T follicular helper cell (primary cell): ENCODE measurements at places on chromosomes 1 and 21.

- no peak for DNase-seq
Measured at GRCh38 chr1:70042090-70042731, 163.2 kb downstream of the LRRC40 start.

GRCh38 chr1:103230061-103230460 lies 121.7 kb upstream of the COL11A1 start:
- no peak for DNase-seq

- DNase-seq, result no peak
Measured at GRCh38 chr1:201828217-201828819, 639 bp upstream of the IPO9 start.

DNA sequence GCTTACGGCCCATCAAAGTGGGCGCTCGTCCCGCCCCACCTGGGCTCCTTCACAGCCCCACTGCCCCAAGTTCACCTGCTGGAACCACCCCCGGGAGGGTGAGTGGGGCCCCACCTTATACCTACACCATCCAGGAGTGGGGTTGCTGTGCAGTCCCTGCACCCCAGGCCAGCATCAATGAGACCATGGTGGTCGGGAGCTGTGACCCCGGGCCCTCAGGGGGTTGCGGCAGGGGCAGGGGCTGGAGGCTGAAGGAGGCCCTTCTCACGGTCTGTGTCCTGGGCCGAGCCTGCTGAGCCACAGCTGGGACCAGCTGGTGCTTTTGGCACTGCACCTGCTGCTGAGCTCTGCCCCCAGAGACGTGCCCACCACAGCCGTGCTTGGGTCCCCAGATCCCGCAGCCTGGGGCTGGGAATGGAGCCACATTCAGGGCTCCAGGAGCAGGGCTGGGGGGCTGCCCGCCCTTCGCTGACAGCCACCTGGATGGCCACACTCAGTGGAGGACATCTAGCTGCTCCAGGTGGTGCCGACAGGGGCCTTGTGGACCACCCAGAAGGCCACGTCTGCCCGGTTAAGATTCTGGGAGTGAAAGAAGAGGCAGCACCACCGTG lies 17.4 kb downstream of the ACTRT2 start:
- no peak for DNase-seq

DNA sequence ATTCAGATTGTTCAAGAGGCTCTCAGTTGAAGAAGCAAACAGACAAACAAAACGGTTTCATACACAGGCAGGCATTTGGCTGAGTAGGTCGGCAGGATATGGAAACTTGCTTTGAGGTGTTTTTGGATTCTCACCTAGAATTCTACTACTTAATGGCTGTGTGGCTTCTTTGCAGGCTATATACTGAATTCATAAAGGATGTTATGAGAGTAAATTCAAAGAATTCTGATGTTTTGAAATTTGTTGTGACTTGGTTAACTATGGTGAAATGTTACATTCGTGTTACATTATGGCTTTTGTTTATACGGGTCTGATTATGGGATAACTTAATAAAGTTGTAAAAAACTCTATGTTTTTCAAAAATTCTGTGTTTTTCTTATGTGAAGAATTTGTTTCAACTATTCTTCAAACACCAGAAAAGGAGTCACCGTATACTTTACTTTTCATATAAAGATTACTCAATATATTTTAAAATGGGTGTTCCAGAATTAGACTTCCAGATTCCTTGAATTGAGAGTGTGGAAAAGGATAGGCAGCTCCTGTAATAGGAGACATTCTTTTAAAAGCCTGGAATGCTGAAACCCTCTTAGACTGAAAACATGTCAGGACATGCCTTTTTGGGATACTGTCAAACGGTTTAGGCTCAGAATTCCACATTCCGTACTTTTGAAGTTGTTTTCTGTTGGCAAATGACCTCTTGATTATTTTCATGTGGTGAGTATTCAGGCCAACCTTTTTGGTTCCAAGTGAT lies 8.2 kb upstream of the IRF2BP2 start:
- no peak for DNase-seq

DNA sequence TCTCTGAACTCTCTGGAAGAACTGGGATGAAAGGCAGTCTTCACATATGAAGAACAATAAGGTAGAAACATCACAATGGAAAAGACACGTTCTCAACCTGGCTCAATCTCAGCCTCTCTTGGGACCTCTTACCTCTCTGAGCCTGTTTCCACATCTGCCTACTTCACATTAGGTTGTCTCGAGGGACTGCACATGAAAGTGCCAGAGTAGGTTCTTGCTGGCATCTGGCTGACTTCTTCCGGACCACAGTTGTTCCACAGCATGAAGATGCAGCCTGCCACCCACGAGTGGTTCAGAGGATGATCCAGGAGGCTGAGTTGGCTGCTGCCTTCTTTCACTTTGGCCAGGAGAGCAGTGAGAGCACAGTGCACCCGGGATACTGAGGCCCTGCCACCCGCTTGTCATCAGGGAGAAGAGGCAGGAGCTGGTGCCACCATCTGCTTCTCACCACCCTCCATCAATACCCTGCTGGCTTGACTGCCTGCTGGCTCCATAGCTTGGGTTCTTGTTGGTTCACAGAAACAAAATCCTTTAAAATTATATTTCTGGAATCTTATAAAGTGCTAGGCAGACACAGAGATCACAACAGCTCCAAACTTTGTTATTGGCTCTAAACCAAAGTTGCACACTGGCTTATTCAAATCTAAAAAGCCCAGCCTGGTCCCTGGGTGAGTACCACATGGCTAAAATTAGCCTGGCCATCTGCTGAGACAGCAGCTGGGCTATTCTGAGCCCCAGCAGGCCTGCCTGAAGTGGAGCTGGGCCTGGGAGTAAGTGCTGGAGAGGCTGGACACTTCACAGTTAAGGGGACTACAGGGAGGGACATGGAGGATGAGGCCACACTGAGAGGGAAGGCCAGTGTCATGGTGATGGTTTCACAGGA lies 46.9 kb upstream of the LIN9 start:
- no peak for DNase-seq

- no peak for DNase-seq
Measured at GRCh38 chr1:232810856-232811255, 5.6 kb downstream of the MAP10 start.

- DNase-seq, result no peak
Measured at GRCh38 chr1:92804721-92805201, 19.9 kb upstream of the EVI5 start.

DNA sequence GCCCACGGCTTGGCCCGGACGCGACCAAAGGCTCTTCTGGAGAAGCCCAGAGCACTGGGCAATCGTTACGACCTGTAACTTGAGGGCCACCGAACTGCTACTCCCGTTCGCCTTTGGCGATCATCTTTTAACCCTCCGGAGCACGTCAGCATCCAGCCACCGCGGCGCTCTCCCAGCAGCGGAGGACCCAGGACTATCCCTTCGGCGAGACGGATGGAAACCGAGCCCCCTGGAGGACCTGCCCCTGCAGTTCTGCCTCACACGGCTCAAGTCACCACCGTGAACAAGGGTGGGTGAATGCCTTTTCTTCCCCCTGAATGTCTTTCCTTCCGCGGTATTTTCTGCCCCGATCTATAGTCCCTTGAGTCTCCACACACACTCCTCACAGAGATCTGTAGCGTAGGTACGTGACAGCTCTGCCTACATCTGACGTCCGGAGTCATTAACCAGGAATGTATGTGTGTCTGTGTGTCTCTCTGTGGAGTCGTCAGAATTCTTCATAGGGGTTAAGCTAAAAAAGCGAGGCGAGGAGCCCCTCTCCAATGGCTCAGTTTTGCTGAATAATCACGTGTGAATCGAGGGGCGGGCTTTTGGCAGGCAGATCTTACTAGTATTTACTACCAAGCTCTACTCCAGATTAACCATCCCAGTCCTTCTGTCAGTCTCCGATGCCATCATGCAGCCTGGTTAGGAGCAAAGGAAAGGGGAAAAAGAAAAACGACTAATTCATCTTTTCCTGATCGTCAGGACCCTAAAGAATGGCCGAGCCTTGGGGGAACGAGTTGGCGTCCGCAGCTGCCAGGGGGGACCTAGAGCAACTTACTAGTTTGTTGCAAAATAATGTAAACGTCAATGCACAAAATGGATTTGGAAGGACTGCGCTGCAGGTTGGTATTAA lies at the start of gene CDKN2C:
TSS of gene CDKN2C (plus strand) at position 635 of the 898 bp plus-strand sequence. CDS start at position 759, 124 bp downstream.
- DNase-seq, result peak; percentile 48

DNA sequence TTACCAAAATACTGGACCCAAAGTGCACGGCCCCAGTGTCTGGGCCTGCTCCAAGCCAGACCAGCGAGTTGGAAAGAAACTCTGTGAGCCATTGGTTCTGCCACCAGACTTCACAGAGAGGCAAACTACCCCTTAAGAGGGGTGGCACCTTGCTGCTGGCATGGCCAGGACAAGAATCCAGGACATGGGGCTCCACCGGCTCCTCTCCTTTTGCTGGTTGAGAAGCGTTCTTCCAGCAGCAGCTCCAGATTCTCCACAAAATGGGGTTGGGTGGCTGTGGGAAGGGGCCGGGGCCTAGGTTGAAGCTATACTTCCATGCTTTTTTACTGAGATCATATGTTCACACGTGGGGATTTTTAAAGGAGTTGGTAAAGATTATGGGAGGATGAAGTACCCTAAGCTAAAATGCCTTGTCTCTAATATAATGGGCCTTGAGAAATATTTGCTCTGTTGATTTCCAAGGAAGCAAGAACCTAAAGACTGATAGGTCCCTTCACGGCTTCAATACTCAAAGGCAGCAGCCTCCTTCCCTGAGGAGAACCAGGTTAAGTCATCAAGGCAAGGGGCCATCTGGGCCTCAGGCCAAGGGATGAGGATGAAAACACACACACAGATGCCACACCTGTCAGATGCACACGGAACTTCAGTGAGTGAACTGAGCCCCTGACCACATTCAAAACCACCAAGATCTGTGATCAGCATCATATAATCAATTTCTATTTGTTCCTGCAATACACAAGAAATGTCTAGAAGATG lies 3.1 kb downstream of the C1orf198 start:
- DNase-seq, result no peak

- DNase-seq, result no peak
Measured at GRCh38 chr1:169149555-169150286, 43.2 kb downstream of the ATP1B1 start.

DNA sequence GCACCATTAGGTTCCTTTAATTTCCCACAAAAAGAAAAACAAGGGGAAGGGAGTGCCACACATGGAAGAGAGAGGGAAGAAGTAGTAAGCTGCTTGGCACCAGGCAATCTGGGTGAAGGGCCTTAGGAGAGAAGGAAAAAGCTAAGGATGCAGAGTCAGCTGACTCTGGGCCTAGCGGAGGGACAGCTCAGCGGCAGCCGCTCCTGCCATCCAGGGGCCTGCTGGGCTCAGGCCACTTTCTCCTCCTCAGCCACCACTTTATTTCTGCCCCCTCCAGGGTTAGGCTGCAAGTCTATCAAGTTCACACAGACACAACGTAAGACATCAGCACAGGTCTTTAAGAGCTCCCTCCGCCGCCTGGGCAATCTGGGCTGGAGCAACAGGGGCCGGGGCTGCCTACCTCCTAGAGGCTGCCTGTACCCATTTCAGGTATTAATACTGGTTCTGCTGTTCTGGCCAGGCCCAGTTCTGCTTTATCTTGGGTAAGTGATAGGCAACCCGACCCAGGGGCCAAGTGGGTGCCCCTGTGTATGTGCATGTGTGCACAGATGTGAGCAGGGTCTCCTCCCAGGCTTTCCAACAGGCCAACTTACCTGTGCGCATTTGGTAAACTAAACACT lies 53.6 kb downstream of the SLC45A1 start:
- DNase-seq, result no peak

GRCh38 chr21:37461479-37461878 lies 94.9 kb downstream of the DYRK1A start:
- no peak for DNase-seq

DNA sequence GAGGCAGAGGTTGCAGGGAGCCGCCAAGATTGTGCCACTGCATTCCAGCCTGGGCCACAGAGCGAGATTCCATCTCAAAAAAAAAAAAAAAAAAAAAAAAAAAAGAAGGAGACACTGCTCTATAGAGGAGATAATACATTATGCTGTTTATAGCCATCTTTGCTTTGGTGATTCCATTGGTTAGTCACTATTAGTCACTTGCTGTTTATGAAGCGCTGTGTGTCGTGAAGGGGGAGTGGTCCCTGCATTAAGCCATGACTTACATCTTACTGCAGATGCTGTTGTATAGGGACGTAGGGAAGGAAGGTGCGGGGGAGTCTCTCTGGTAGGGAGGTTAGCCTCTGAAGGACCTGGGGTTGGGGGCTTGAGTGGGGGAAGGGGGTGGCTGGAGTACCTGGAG lies 48.3 kb downstream of the HUNK start:
- DNase-seq, result no peak

DNA sequence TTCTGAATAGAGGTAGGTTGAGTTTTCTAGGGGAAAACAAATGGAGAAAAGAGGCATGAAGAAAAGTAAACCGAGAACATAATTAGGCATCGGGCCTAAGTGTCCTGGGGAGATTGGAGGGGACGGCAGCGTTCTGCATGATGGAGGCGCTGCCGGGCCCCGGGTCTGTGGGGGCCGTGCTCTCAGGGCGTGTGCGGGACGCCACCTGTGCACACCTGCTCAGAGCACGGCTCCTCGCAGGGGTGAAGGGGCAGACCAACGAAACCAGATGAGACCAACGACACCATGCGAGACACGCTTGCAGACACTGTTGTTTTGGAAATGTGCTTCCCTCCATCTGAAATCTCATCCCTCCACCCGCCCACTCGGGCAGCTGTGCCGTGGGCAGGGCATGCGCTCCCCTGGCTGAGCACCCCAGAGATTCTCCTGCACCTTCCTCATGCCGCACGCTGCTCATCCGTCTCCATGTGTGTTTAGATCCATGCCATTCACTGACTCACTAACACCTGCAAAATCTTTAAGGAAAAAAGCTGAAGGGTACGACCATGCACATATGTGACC lies 28.2 kb upstream of the TRAPPC10 start:
- DNase-seq, result no peak

DNA sequence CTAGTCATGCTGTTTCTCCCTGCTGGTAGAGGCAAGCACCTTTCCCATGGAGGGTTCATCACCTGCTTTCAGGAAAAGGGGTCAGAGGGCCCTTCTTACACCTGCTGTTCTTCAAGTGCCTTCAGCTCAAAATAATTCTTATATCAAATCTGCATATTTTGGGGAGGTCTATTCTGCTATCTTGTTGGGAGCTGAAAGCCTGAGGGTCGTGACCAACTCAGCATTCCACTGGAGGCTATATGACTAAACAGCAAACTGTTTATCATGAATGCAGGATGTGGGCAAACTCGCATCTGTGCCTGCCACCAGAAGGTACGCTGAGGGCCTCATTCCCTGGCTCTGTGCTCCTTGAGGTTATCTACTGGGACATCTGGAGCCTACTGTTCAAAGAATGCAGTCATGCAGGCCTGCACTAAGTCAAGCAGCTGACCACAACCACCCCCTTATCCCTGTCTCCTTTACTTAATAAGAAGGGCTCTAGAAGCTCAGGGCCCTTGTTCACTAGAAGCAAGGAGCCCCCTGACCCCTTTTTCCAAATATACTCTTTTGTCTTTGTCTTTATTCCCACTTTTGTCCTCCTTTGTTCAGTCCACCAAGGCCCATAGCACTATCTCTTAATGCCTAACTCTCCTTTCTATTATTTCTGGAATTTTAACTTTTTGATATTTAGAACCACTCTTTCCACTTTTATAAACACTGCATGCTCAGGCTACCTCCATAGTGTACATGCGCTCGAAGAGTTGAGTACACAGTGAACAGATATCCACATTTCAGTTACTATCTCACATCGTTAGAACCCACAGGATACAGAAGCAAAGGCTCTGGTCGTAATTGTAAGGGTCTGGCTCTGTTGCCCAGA lies 4.5 kb upstream of the TRIM17 start:
- DNase-seq, result no peak
